ENCODE measurements at places on chromosomes 16 and 17.
A peak's percentile ranks its signal among the peaks of the same experiment; 100 is the strongest.

- H3K27ac ChIP-seq, result no peak overlapping the region
- peaks cover 17% of the 10 kb centered on the region for H3K4me1 ChIP-seq
- no peak for DNase-seq
- no peaks in the 10 kb centered on the region for H3K27me3 ChIP-seq
Observed at GRCh38 chr16:83906683-83907082, 7.8 kb downstream of the MLYCD start.

- no peak for DNase-seq
- peaks cover 36% of the 10 kb centered on the region for H3K4me1 ChIP-seq
- H3K4me3 ChIP-seq, result no peak overlapping the region
- H3K27me3 ChIP-seq, result peaks cover 3% of the 10 kb centered on the region
- no peak overlapping the region for H3K27ac ChIP-seq
- H3K36me3 ChIP-seq, result no peaks in the 10 kb centered on the region
Observed at GRCh38 chr17:31537565-31538011, 146.1 kb downstream of the RAB11FIP4 start.

DNA sequence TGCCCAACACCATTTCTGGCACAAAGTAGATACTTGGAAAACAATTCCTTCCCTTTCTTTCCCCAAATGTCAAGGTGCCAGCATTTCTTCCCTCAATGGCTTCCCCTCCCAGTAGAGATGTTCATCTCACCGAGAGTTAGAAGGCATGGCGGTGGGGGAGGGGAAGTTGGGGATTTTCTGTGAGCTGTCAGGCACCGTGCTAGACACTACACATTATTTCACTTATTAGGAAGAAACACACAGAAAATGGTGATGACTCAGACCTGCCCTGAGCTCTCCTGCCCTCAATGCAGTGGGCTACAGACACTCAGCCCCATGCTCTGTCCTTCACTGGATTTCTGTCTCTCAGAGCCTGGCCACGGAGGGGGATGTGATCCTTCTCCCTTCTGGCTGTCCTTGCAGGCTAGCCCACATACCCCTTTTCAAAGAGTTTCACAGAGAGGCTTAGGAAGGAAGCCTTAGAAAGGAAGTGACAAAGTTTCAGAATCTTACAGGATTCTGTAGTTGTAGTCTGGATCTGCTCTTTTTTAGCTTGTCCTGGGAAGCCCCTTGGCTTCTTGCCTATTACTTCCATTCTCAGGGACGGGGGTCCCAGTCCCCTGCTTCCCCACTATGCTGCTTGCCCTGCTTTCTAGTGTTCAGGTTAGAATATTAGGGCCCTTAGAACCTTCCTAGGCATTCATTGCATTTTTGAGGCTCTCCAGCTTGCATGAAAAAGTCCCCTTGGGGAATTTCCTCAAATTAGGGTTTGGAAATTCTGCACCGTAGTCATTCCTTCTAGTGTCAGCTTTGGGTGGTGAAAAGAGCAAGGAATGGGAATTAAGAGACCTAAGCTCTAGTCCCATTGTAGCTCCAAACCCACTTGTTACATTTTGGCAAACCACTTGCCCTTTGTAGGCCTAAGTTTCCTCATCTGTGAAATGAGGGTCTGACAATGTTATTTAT lies 12.2 kb upstream of the CCL5 start:
- H3K4me3 ChIP-seq, result no peak overlapping the region
- no peak for DNase-seq
- peaks cover 17% of the 10 kb centered on the region for H3K4me1 ChIP-seq
- peaks cover 3% of the 10 kb centered on the region for H3K27me3 ChIP-seq

DNA sequence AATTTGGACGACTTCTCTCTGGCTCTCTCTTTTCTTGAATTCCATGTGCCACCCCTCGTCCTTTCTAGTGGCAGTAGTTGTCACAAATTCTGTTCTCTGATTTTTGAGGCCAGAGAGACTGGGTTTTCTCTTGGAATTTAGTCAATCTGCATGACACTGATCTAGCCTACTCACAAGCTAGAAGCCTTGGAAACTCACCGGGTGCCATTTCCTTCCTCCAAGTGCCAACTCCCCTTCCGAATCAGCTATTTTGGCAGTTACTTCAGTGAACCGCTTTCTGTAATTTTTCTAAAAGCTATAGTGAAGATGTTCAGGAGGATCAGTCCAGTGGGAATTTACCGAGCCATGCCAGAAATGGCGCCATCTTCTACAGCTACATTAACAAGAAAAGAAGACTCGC lies 228.9 kb downstream of the PMP22 start:
- no peaks in the 10 kb centered on the region for H3K27me3 ChIP-seq
- H3K4me3 ChIP-seq, result no peak overlapping the region
- peaks cover 18% of the 10 kb centered on the region for H3K4me1 ChIP-seq
- peaks cover 8% of the 10 kb centered on the region for H3K36me3 ChIP-seq

- no peaks in the 10 kb centered on the region for H3K4me1 ChIP-seq
- no peak overlapping the region for H3K4me3 ChIP-seq
- H3K36me3 ChIP-seq, result peaks cover 52% of the 10 kb centered on the region
- H3K27ac ChIP-seq, result no peak overlapping the region
- H3K27me3 ChIP-seq, result no peaks in the 10 kb centered on the region
Observed at GRCh38 chr17:78034429-78035091, 76.1 kb downstream of the TNRC6C start.

DNA sequence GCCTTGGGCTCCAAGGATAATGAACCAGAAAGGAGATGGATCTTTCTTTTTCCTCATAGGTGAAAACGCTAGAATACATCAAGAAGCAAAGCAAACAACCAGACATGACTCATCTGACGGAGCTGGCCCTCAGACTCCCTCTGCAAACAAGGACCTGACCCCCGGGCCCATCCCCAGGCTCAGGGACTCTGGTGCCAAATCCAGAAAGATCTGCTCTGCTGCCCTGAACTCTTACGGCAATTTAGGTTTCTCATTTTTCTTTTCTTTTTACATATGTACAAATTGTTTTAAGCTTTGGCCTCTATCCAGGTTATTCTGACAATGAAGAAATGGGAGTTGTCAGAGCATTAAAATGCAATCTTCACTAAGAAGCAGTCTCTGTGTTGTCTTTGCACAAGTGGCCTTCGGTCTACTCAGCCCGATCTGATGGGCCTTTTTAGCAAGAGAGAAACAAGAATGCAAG lies 17.7 kb downstream of the KNOP1 start:
- H3K36me3 ChIP-seq, result peaks cover 90% of the 10 kb centered on the region
- H3K27me3 ChIP-seq, result no peaks in the 10 kb centered on the region
- H3K27ac ChIP-seq, result peak overlapping the region; percentile 83
- H3K4me3 ChIP-seq, result no peak overlapping the region
- no peak for DNase-seq

DNA sequence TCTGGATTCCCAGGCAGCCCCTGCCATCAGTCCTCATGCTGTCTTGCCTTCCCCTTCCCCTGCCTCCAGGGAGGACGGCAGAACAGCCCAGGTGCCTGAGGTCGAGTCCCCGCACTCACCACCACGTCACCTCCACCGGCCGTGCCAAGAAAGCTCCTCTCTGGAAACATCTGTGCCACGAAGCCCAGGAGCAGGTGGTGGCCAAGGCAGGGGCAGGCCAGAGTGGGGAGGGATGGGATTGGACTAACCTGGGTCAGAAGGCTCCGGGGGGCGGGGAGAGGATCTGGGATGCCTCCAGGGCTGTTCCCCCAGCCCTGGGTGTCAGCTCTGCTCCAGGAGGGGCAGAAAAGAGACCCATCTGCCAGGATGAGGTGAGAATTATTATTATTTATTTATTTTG lies 7.4 kb upstream of the DPEP1 start:
- no peaks in the 10 kb centered on the region for H3K27me3 ChIP-seq
- H3K27ac ChIP-seq, result no peak overlapping the region
- H3K36me3 ChIP-seq, result no peaks in the 10 kb centered on the region
- DNase-seq, result no peak
- H3K4me3 ChIP-seq, result no peak overlapping the region

- H3K27ac ChIP-seq, result no peak overlapping the region
- H3K27me3 ChIP-seq, result no peaks in the 10 kb centered on the region
- H3K4me3 ChIP-seq, result no peak overlapping the region
- H3K36me3 ChIP-seq, result peaks cover 40% of the 10 kb centered on the region
Observed at GRCh38 chr17:28940675-28941074, 10.6 kb downstream of the PHF12 start.

DNA sequence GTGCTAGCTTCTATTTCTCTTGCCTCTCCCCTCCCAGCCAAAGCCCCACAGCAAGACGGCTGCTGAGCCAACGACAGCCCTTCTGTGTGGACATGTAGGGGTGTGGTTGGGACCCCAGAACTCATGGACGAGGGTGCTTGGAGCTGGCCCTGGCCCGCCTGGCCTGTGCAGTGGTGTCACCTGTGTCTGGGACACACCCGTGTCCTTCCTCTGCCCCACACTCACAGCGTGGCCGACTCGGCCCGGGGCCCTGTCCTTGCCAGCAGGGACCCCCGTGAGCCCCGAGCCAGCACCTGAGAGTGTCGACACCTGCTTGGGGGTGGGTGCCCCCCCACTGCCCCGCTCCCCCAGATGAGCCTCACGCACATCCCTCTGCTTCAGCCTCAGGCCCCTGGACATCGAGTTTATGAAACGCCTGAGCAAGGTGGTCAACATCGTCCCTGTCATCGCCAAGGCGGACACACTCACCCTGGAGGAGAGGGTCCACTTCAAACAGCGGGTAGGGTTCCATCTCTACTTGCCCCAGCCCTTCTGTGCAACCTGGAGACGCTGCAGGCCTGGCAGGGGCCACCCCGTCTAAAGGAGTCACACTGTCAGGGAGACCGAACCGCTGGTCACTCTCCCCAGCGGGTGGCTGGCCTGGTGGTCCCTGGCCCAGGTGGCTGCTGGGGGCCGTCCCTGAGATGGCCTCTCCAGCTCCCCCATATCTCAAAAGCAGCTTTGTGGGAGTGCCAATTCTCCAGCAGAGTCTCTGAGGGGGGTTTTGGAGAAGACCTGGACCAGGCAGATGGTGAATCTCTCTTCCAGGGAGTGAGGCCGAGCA lies 349.8 kb downstream of the SEC14L1 start:
- no peak overlapping the region for H3K27ac ChIP-seq
- H3K4me1 ChIP-seq, result peaks cover 16% of the 10 kb centered on the region
- no peaks in the 10 kb centered on the region for H3K27me3 ChIP-seq
- no peak for DNase-seq
- H3K4me3 ChIP-seq, result no peak overlapping the region
- peaks cover 32% of the 10 kb centered on the region for H3K36me3 ChIP-seq

GRCh38 chr16:55062442-55062841 lies 131.8 kb downstream of the IRX5 start:
- H3K27me3 ChIP-seq, result peaks cover 42% of the 10 kb centered on the region
- DNase-seq, result no peak

GRCh38 chr17:27986805-27987684 lies 55.4 kb upstream of the NLK start:
- no peak for DNase-seq
- no peak overlapping the region for H3K27ac ChIP-seq
- H3K4me3 ChIP-seq, result no peak overlapping the region
- H3K36me3 ChIP-seq, result no peaks in the 10 kb centered on the region
- peaks cover 17% of the 10 kb centered on the region for H3K27me3 ChIP-seq

GRCh38 chr17:10226930-10227695 lies 28.7 kb upstream of the GAS7 start:
- H3K4me1 ChIP-seq, result peaks cover 8% of the 10 kb centered on the region
- H3K4me3 ChIP-seq, result no peak overlapping the region
- H3K27ac ChIP-seq, result no peak overlapping the region
- H3K27me3 ChIP-seq, result peaks cover 23% of the 10 kb centered on the region
- peak; percentile 59 for DNase-seq
- no peaks in the 10 kb centered on the region for H3K36me3 ChIP-seq

DNA sequence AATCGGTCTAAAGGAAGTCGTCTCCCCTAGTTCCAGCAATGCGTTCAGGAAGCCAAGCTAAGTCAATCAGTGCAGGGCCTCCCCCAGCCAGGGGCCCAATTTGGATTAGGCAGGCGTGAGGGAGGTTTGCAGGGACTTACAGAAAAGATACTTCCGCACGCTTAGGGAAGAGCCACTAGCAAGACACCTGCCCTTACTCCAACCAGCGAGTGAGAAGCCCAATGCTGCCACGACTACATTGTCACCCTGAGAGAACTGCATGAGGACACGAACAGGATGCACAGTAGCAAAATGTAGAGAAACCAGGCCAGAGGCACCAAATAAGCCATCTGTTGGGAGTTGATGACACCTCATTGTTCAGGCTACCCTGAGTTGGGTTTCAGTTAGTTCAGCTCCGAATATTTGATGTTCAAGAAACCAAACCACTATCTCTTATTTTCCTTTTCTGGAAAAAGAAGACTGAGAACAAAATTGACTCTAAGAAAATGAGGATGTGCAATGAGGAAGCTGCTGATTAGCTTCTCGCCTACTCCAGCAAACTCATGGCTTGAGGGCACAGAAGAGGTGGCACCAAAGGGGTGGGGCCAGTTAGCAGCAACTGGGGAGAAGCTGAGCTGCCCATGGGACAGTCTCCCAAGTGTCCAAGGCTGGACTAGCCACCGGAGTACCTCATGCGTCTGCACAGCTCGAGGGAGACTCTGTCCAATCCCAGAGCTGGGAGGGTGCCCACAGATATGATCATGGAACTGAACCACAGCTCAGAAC lies 29.3 kb downstream of the TK2 start:
- no peak overlapping the region for H3K4me3 ChIP-seq
- H3K27me3 ChIP-seq, result no peaks in the 10 kb centered on the region
- H3K27ac ChIP-seq, result no peak overlapping the region
- H3K36me3 ChIP-seq, result peaks cover 31% of the 10 kb centered on the region

GRCh38 chr17:8776881-8777280 lies 18.5 kb upstream of the SPDYE4 start:
- peaks cover 13% of the 10 kb centered on the region for H3K27me3 ChIP-seq
- H3K4me1 ChIP-seq, result no peaks in the 10 kb centered on the region
- no peak for DNase-seq
- H3K4me3 ChIP-seq, result no peak overlapping the region
- no peak overlapping the region for H3K27ac ChIP-seq
- H3K36me3 ChIP-seq, result no peaks in the 10 kb centered on the region

- H3K4me3 ChIP-seq, result peak overlapping the region; percentile 88
- DNase-seq, result no peak
- no peak overlapping the region for H3K27ac ChIP-seq
Observed at GRCh38 chr16:1708083-1708767, 2.2 kb downstream of the MAPK8IP3 start.

- H3K36me3 ChIP-seq, result no peaks in the 10 kb centered on the region
- H3K4me1 ChIP-seq, result peaks cover 71% of the 10 kb centered on the region
- no peak overlapping the region for H3K4me3 ChIP-seq
- no peak for DNase-seq
- H3K27me3 ChIP-seq, result peaks cover 15% of the 10 kb centered on the region
- no peak overlapping the region for H3K27ac ChIP-seq
Observed at GRCh38 chr17:72512649-72513556, 392.1 kb downstream of the SOX9 start.

- no peak overlapping the region for H3K27ac ChIP-seq
- peaks cover 45% of the 10 kb centered on the region for H3K4me1 ChIP-seq
- H3K27me3 ChIP-seq, result no peaks in the 10 kb centered on the region
- DNase-seq, result no peak
- no peak overlapping the region for H3K4me3 ChIP-seq
Observed at GRCh38 chr17:55709984-55710383, 12.7 kb downstream of the TMEM100 start.

DNA sequence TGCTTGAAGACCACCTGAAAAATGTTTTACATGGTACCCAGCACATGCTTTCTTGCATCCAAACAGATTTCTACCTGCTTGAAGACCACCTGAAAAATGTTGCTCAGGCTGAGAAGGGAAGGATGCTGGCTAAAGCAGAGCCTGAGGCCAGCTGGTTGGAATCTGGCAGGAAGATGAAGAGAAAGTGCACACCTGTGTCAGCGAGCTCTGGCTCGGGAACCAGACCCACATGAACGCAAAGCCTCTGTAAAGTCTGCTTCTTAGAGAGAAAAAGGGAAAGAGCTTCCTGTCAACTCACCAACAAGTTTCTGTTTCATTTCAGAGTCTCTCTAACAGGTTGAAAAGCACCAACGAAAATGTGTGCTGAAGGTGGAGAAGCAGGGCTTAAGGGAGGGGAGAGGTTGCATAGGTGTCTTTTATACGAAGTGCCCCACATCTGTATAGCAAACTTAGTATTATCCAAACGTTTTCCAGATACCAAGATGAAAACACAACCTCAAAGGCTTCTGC lies 226.0 kb downstream of the TOX3 start:
- peaks cover 5% of the 10 kb centered on the region for H3K4me1 ChIP-seq
- no peak overlapping the region for H3K4me3 ChIP-seq
- no peak overlapping the region for H3K27ac ChIP-seq
- H3K27me3 ChIP-seq, result peaks cover 16% of the 10 kb centered on the region
- no peaks in the 10 kb centered on the region for H3K36me3 ChIP-seq

All from nephron progenitor cell (in vitro differentiated cells).